CD4-positive, alpha-beta T cell treated with Interleukin-2 at 100 ng/mL for 4 hours (primary cell): ENCODE measurements at places on chromosomes 12 and 14.
A peak's percentile ranks its signal among the peaks of the same experiment; 100 is the strongest.

DNA sequence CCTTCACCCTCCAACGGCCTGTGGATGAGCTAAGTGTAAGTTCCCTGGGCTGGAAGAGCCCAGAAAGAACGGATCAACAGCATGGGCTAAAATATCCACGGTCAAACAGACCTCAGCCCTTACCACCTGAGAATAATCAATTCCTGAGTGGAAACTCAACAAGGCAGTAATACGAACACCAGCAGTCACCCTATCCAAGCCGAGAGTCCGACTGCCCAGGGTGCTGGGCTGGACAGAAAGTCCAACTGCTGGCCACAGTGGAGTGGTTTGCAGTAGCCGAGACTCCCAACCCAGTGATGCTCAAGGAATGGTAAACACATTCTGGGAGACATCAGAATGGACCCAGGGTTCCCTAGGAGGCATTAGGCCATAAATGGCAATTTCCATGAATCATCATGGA, 36.8 kb downstream of the ANO2 start:
- no peak for DNase-seq

- no peak for DNase-seq
These were observed 18.6 kb upstream of the EIF5 start for GRCh38 chr14:103315351-103315911.

DNA sequence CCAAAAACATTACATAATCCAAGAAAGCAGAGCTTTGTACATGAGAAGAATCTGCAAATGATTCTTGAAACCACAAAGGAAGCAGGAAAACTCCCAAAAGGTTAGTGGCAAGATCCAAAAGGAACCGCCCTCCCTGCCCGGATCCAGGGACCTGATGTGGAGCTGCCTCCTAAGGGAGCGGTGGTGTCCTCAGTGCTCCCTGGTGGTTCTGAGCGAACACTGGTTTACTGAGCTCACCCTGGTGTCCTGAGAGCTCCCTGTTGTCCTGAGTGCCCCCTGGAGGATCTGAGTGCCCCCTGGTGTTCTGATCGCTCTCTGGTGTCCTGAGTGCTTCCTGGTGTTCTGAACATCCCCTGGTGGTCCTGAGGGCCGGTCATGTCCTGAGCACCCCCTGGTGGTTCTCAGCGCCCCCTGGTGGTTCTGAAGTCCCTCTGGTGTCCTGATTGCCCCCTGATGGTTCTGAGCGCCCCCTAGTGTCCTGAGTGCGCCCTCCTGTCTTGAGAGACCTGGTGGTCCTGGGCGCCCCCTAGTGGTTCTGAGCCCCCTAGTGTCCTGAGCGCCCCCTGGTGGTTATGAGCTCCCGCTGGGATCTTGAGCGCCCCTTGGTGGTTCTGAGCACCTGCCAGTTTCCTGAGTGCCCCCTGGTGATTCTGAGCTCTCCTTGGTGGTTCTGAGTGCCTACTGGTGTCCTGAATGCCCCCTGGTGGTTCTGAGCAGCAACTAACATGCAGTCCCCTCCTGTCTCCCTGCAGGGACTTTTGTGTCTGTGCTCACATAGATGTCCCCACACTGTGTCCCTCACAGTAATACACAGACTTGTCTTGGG, 891.1 kb downstream of the TMEM121 start:
- peak; percentile 73 for DNase-seq

DNA sequence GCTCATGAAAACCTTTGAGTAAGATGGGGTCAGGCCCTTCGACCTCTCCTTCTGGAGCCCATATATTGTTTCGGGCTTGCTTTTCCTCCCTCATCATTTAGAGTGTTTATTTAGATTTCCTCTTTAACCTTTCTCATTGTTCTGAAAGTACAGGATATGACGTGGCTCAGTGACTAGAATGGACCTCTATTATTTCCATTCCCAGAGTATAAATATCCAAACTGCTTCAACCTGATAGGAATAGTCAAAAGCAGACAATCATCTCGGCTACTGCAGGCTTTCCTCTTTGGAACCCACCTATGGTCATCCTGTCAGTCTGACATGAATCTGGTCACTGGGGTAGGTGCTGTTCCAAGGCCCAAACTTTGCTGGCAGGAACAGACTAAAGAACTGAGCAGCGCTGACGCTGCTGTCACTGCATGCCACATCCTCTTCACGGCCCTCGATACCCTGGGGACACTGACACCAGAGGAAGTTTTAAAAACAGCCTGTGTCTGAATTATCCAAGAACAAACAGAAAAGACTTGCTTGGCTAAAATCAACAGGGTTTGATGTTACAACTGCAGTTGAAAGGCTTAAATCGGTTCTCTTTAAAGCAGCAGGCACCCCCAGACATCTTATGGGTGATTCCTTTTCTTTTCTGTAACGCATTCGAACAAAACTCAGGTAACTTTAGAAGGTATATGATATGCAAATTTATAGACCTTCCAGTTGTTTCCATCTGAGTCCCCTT, 5.0 kb upstream of the DDX47 start:
- peak; percentile 63 for DNase-seq

GRCh38 chr12:106897082-106897481, 58.6 kb upstream of the TMEM263 start:
- no peak for DNase-seq

GRCh38 chr14:102056694-102057442, 30.0 kb downstream of the HSP90AA1 start:
- no peak for DNase-seq

- no peak for DNase-seq
These were observed 67.9 kb downstream of the FAR2 start for GRCh38 chr12:29216797-29217575.

- DNase-seq, result no peak
These were observed 43.0 kb downstream of the GLRX5 start for GRCh38 chr14:95577870-95578269.

DNA sequence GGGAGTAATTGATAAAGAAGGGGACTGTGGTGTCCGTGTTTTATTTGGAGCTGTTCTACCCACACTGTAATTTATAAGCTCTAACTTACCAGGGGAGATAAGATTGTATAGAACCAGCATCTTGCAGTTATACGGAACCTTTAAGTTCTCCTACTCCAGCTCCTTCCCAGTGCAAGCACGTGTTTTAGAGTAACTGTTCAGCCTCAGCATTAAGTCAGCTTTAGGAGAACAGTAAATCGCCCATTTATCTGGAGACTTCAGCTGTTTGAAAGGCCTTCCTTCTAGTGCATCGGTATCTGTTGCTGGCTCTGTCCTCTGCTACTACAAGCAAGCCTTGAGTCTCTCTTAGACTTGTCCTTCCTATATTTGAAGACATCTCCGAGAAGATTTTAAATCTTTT, 95.6 kb downstream of the ETV6 start:
- DNase-seq, result no peak

DNA sequence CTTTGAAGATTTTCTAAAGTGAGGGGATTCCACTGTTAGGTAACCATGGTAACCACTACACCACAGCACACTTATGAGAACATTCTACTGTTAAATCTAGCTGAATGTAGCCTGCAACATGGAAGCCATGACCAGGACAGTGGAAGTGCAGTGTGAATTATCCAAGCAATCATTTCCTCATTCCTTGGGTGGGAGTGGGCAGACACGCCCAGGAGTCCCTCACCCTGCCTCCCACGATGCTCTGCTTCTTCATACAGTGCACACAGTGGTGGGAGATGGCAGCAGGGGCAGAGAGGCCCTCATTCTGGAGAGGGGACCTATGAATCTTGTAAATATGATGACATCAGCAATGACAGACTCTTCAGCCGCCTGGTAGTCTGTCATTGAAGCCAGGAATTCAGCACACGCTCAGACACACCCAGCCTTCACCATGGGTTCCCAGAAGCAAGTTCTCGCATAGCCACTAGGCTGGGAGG, 70.1 kb upstream of the HOXC13 start:
- no peak for DNase-seq

DNA sequence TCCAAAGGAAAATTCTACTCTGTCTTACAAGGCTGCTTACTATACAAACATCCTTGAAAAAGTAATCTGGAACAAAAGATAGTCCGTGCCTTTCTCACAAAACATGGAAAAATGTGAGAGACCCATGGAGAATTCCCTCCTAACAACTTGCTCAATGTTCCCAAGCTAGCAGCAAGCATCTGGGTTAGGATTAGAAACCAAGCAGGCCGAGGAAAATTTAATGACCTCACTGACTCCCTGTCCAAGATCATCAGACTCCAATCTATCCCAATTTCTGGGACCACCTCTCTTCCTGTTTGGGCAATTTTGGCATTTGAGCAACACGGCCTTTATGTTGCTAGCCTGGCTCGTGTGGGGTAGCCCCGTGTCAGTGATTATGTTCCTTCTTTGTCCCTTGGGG, 18.1 kb upstream of the GSG1 start:
- DNase-seq, result no peak

DNA sequence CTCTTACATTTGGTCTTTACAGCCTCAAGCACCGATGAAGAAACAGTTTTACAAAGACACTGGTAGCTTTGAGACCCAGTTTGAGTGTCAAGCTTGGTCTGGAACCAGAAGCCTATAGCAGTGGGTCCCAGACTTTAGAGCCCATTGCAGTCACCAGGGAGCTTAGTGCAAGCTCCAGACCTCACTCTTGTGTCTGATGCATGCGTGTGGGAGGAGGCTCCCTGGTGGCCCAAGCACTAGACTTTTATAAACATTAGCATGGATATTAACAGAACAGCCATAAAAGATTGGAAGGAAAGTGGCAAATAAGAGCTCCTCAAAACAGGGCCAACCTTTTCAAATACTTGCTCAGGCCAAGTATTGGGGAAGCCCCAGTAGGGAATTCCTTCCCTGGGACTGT, 45.5 kb downstream of the SLC8B1 start:
- DNase-seq, result no peak

DNA sequence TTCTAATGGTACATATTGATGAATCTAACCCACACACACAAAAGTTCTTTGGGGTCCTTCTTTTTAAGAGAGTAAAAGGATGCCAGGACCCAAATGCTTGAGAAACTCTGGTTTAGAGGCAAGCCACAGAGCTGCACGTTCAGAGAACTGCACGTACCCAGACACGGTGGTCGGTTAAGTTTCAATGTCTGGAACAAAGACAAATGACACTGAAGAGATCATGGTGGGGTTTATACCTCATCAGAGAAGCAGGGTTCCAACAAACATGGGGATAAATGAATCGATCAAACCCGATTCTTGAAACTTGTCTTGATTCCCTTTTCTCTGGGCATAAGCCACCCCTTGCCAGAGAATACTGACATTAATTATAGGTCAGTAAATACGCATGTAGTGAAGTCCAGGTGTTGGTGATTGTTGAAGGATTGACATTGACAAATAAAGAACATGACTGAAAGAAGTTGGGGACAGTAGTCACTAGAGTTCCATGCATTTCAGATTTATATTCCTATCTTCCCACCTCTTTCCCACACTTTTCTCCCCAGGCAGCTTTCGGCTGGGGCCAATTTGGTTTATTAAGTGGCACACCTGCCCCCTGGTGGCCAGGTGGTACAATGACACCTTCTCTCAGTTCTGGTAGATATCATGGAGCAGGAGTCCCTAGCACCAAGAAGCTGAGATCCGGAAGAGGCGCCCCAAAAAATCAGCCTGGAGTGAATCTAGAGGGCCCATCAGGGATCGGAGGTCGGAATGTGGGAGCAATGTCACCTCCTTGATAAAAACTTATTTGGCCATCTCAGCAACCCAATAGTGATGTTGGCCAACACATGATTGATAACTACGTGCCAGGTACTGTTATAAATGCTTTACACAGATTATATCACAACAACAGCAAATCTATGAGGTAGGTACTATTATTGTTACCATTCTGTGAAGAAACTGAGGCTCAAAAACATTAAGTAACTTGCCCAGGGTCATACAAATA, 17.8 kb upstream of the HDAC7 start:
- peak; percentile 73 for DNase-seq

- no peak for DNase-seq
These were observed 86.2 kb downstream of the STON2 start for GRCh38 chr14:81313775-81314429.

GRCh38 chr14:37257501-37258070, 59.8 kb downstream of the MIPOL1 start:
- no peak for DNase-seq

DNA sequence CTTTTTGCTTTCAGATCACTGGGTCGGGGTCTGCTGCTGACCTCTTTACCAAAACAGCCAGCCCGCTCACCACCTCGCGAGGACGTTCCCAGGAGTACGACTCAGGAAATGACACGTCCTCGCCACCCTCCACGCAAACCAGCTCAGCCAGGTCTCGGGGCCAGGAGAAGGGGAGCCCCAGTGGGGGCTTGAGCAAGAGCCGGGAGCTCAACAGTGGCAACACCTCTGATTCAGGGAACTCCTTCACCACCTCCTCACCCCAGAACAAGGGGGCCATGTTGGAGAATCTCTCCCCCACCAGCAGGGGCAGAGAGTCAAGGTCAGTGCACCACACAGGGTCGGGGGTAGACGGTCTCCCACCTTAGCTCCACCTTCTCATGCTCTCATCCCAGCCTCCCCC, 33.4 kb upstream of the HSPB8 start:
- no peak for DNase-seq

DNA sequence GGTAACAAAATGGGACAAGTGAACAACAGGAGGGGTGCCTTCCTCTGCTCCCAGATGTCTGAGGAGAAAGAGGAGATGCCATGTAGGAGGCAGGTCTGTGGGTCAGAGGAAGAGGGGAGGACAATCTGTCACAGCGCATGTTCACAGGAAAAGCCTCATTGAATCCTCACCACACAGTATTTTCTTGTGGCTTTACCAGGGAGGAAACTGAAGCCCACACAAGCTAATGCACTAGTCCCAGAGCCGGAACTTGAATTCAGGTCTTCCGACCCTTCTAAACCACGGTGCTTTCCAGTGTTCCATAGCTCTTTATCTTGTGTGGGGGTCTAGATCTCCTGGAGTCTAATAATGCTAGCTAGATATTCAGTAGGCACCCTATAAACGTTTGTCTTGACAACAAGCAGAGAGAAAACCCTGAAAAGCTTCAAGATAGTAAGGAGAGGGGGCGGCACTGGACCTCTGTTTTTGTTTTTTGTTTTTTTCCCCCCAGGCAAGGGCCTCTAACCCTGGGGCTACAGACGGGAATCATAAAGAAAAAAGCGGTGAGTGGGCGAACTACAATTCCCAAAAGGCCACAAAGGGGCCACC, 371 bp upstream of the SHMT2 start:
- DNase-seq, result peak; percentile 33

DNA sequence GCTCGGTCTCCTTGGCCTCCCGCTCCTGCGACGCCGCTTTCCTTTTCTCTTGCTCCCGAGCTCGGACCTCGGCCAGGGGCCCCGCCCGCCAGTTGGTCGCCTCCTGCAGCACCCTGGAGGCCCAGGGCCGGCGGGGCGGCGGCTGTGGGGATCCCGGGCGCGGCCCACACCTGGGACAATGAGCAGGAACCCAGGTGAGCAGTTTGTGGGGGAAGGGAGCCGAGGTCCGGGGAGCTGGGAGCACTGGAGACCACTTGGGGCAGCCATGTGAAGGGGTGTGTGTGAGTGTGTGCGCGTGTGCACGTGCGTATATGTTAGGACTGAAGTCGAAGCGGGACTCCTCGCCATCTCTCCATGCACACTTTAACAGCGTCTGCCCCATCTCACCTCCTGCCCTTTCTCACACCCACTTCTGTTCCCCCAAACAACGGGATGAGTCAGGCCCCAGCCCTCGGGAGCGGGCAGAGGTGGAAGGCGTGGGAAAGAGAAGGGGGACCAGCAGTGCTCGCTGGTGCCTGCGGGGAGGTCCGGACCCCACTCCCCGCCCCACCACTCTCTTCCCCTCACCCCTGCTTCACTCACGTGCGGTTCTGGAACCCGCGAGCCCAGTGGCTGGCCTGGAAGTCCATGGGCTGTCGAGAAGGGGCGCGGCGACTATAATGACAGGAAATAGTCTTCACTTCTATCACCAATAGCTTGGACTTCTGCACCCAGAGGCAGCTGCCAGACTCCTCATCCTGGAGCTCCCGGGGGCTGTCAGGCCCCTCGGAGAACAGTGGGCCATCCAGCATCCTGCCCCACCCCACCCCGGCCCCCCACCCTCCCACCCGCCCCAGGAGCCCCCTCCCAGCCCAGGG, 450 bp downstream of the DDN start:
- DNase-seq, result no peak
